NCI-H460 (cell line): ENCODE measurements at places on chromosomes 3 and 15. TPM values are rescaled to one million over a fixed set of nuclear protein-coding genes. Genes with fewer than 3 reads are reported as not detected.

FBXO40 gene
- not detected in 2 replicates for total RNA-seq

GRCh38 chr3:65836047-65836446, 202.7 kb downstream of the MAGI1 start:
- DNase-seq = no peak

PSTPIP1 gene
- total RNA-seq = not detected in 2 replicates

GRCh38 chr3:140493271-140493670, 184.6 kb upstream of the TRIM42 start:
- no peak for DNase-seq

- no peak for DNase-seq
Measured at GRCh38 chr15:82066455-82066854, 20.6 kb upstream of the MEX3B start.

DNA sequence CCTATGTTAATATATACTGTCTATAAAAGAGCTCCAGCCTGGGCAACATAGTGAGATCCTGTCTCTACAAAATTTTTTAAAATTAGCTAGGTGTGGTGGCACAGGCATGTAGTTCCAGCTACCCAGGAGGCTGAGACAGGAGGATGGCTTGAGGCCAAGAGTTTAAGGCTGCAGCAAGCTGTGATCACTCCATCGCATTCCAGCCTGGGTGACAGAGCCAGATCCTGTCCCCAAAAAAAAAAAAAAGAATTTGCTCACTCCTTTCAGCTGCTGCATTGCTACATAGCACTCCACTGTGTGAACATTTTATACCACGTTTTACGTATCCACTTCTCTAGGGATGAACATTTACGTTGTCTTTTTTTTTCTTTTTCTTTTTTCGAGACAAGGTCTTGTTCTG, 6.0 kb upstream of the TSEN2 start:
- no peak for DNase-seq

PCSK6 gene
- 20.2 and 22.4 TPM in 2 replicates for total RNA-seq

DNA sequence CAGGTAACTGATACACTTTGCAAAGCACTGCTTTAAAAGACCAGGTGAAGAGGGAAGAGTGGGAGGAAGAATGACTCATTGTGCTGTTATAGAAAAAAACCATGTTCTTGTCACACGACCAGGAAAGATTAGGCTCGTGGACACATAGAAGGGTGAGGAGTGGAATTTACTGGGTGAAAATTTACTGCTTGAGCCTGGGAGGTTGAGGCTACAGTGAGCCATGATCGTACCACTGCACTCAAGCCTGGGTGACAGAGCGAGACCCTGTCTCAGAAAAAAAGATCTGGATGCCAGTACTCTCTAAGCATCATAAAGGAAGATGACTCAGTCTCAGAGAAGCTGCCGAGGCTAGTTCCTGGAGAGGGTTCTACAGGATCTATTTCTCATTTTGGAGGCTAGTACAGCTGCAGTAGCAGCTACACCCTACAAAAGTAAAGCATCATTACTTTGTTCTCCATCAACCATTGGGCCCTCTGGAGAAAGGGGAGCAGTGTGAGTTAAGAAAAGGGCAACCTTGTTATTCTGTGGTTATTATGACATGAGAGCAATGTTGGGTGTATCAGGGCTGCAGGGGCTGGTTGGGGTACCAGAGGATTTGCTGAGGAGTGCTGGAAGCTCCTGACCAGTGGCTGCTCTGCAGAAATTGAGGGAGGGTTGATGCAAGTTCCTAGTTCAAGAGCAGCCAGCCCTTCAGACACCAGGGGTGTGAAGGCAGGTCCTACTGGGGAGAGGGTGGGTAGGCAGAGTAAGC, 75.4 kb downstream of the CMTM8 start:
- DNase-seq = no peak

CGNL1 gene
- 0.82 and 0.98 TPM in 2 replicates for total RNA-seq

TMOD2 gene
- total RNA-seq = 0.72 TPM in 2 replicates

DNA sequence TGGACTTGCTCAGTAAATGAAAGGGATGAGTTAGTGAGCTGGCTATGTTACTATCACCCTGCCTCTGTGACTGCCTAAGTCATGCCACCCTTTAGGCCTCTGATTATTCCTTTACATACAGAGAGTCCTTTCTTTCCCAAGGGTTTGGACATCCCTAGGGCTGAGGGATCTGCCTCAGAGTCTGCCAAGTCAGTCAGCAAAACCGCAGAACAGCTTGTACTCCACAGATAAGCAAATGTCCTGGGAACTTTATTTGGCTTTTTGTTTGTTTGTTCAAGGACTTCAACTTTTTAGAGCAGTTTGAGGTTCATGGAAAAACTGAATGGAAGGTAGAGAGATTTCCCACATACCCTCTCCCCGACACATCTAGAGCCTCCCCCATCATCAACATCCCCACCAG, 82.6 kb upstream of the TRIM42 start:
- no peak for DNase-seq

GRCh38 chr3:171342200-171342599, 118.0 kb downstream of the TNIK start:
- DNase-seq = no peak

GRCh38 chr3:123130079-123130750, 63.4 kb downstream of the PDIA5 start:
- no peak for DNase-seq

DNA sequence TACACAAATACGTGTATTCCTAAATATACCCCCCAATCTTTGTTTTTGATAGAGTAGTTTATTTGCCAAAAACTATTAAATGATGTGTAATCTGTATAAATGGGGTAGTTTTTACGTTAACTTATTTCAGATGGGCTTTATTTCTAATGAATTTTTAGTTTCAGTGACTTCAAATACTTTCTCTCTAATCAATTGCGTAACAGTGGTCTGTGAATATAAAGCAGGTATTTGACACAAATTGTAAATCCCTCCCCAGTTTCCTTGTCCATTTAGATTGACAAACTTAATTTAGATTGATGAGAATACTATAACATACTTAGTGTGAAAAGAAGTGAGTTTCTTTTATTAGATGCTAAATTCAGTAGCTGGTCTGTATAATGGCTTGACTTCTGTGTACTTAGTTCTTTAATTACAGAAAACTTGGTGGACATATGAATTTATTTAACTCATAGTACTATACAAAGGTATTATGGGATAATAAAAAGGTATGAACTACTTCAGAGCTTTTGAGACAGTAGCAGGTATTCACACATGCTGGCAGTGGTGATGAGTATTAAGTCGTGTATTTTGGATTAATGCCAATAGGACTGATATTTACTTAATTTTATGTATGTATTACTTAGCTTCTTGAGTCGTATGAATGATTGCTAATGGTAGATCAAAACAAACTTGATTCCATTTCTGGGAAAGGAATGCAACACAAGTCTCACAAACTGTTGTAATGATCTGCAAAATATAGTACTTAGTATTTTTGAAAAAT, 81.6 kb downstream of the STT3B start:
- DNase-seq = no peak

- DNase-seq = no peak
Measured at GRCh38 chr3:29668233-29668632, 387.4 kb downstream of the RBMS3 start.

DNA sequence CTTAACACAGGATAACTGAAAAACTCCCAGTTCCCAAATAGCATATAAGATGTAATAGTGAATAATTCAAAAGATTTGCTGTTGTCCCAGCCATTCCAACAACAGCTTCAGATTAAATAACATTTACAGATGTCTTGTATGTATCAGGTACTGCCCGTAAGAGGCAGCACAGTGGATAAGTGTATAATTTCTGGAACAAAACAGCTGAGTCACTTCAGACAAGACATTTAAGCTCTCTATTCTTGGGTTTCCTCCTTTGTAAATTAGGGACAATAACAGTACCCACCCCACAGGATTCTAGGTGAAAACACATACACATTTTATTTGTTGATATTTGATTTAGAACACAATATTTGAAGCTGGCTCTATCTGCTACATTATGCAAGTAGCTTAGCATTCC, 2.6 kb upstream of the WWTR1 start:
- DNase-seq = no peak

PCLAF gene
- total RNA-seq = 69.7 and 105 TPM in 2 replicates

DNA sequence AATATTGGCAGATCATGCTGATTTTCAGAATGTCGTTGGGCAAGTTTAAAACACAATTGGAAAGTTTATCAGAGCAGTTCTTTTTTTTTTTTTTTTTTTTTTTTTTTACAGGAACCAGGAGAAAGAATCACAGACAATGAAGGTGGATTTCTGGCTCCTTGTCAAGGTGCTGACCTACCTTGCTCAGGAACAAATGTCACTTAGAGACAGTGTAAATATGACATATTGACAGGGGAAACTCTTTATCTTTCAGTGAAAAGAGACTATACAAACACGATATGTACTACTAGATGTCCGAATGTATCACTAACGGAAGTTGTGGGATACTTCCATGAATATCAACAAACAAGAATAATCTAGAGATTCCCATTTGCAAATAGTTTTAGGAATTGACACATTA, 237.3 kb downstream of the FMN1 start:
- DNase-seq = no peak

STRA6 gene
- 0.17 and 0.29 TPM in 2 replicates for total RNA-seq

DNA sequence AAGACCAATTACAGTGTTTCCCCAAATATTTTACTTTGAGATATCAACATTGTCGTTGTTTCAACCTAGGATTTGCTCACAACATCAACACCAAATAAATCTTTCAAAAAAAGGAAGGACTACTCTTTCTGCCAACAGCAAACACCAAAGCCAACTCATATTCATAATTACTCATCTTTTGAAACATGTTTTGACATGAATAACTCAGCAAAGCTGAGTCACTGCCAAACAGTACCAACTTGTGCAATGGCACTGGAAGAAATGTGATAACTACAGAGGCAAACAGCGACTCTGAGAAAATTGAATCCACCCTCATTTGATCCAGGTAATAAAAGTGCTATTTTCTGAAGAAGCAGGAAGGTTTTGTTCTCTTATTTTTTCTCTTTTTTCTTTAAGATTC, 67.2 kb downstream of the PEX5L start:
- peak; percentile 36 for DNase-seq

GRCh38 chr3:128062033-128062745, 10.0 kb downstream of the SEC61A1 start:
- DNase-seq = no peak

DNA sequence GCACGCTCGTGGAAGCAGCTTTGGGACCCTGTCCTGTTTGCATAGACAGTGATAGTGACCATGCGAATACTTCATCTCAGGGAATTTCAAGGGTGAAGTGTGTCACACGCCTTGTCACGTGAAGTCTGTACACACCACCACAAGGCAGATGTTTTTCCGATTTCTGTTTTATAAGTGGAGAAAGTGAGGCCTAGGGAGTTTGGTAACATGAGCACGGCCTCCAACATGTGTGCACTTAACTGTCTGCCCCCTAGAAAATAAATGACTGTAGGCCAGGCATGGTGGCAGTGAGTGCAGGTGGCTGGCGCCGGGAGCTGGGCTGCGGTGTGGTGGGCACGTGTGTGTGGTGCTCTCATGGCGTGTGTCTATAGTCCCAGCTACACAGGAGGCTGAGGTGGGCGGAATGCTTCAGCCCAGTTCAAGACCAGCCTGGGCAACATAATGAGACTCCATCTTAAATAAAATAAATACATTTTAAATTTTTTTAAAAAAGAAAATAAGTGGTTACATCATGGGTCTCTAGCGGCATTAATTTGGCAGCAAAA, 42.0 kb downstream of the WHAMM start:
- DNase-seq = no peak

FYCO1 gene
- total RNA-seq = 4.2 and 5.3 TPM in 2 replicates

- no peak for DNase-seq
Measured at GRCh38 chr3:84836961-84837360, 121.8 kb upstream of the CADM2 start.

GRCh38 chr15:100723315-100723801, 121.0 kb downstream of the ASB7 start:
- no peak for DNase-seq

- DNase-seq = no peak
Measured at GRCh38 chr3:168709073-168709472, 613.3 kb upstream of the GOLIM4 start.

GRCh38 chr3:14774431-14774830, 44.3 kb upstream of the FGD5 start:
- DNase-seq = no peak

- DNase-seq = no peak
Measured at GRCh38 chr15:55179141-55179540, 17.6 kb downstream of the RSL24D1 start.

- DNase-seq = no peak
Measured at GRCh38 chr15:25675396-25675795, 187.7 kb downstream of the ATP10A start.

- no peak for DNase-seq
Measured at GRCh38 chr15:63749330-63749942, 84.3 kb downstream of the HERC1 start.

WDR6 gene
- 27.8 and 28.2 TPM in 2 replicates for total RNA-seq

DNA sequence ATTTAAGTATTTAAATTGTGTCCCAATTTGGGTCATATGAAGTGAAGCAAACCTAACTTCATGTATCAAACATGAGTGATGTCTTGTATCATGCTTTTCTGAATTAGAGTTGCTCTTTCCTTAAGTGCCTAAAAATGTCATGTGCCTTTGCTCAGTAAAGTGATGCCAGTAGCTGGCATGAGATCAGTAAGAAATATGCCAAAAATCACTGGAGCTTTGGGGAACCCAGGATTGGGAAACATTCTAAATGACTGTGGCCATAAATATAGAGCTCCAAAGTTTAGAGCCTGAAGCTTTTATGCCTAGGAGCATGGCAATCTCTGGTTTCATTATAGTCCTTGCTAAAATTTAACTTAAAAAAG, 33.8 kb downstream of the RBMS3 start:
- no peak for DNase-seq

BFSP2 gene
- total RNA-seq = not detected in 2 replicates

GRCh38 chr15:66298803-66299251, 5.5 kb downstream of the DIS3L start:
- no peak for DNase-seq

DPH3 gene
- total RNA-seq = 10.5 and 11.6 TPM in 2 replicates

DNA sequence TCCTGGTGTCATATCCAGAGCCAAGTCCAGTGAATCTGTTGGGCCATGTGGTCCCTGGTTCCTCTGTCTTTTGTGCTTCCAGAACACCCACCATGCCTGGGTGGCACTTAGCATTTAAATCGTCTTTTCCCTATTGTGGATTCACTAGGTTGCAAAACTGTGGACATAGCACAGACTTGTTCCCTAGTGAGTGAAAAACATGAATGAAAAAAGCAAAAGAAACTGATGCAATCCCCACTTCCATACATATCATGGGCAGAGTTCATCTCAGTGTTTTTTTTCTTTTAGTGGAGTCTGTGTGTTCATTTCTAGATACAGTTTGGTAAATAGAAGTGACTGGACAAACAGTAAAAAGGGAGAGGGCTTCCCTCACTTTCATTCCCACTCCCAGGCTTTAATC, 170.5 kb downstream of the SLCO3A1 start:
- no peak for DNase-seq
